ENCODE measurements at places on chromosomes 4 and X. TPM values are rescaled to one million over a fixed set of nuclear protein-coding genes. Genes with fewer than 3 reads are reported as not detected.
A peak's percentile ranks its signal among the peaks of the same experiment; 100 is the strongest.

GRCh38 chr4:15757054-15757453, 21.1 kb upstream of the CD38 start:
- DNase-seq: no peak

- DNase-seq: no peak
Observed at GRCh38 chrX:11778230-11778629, 20.2 kb downstream of the MSL3 start.

DNA sequence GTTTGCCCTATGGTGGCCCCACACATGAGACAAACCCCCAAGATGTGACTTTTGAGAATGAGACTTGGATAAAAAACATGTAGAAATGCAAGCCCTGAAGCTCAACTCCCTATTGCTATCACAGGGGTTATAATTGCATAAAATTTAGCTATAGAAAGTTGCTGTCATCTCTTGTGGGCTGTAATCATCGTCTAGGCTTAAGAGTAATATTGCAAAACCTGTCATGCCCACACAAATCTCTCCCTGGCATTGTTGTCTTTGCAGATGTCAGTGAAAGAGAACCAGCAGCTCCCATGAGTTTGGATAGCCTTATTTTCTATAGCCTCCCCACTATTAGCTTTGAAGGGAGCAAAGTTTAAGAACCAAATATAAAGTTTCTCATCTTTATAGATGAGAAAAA, 14.6 kb downstream of the ALB start:
- DNase-seq: no peak

DNA sequence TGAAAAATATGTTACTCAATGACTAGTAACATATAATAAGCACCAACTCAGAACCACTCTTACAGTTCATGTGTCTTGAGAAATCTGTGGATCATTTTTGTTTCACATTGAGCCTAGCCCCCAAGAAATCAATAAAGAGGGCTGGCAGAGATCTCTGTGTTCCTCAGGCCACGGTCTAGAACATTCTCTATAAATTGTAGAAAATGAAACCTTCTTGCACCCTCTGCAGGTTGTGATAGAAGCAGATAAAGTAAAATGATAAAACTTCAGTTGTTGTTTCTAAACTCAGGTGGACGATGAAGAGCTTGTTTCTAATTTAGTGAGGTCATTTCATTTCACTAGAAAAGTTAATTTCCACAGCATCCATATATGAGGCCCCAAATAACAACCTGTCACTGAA, 182.7 kb downstream of the KIT start:
- no peak for DNase-seq

- DNase-seq: no peak
Observed at GRCh38 chrX:32443841-32444240, 767.5 kb downstream of the DMD start.

- no peak for DNase-seq
Observed at GRCh38 chr4:164467493-164467892, 286.4 kb upstream of the SMIM31 start.

DNA sequence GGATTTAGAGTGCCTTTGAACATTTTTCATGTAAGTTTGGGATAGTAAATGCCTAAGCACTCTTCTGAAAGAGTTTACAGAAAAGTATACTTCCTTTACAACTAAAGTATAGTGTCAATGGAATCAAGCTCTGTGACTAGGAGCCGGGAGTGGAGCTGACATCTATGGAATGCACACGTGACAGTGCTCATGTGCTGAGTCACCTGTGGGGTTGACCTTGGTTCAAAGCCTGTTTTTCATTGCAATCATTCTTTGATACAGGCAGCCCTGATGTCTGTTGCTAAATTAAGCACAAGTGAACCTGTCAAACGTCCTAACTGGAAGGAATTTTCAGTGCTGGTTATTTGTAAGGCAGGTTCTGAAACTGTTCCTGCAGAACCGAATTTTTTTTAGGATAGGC, 82.5 kb downstream of the GPAT3 start:
- DNase-seq: peak; percentile 30

- DNase-seq: no peak
Observed at GRCh38 chrX:13776387-13776786, 40.5 kb downstream of the GPM6B start.

- DNase-seq: no peak
Observed at GRCh38 chrX:12352922-12353321, 214.6 kb downstream of the FRMPD4 start.

DNA sequence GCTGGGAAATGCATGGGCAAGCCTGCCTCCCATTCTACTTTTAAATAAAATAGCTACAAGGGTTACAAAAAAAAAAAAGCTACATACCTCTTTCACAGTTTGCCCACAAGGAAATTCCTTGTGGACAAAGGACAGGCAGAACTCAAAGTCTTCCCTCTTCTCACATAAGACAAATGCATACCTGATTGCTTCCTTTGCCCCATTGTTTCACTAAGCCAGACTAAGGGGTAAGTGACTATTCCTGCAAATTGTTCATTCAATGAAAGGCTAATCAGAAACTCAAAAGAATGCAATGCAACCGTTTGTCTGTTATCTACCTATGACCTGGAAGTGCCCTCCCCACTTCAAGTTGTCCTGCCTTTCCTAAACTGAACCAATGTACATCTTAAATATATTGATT, 780.6 kb downstream of the FAM133A start:
- DNase-seq: no peak

DNA sequence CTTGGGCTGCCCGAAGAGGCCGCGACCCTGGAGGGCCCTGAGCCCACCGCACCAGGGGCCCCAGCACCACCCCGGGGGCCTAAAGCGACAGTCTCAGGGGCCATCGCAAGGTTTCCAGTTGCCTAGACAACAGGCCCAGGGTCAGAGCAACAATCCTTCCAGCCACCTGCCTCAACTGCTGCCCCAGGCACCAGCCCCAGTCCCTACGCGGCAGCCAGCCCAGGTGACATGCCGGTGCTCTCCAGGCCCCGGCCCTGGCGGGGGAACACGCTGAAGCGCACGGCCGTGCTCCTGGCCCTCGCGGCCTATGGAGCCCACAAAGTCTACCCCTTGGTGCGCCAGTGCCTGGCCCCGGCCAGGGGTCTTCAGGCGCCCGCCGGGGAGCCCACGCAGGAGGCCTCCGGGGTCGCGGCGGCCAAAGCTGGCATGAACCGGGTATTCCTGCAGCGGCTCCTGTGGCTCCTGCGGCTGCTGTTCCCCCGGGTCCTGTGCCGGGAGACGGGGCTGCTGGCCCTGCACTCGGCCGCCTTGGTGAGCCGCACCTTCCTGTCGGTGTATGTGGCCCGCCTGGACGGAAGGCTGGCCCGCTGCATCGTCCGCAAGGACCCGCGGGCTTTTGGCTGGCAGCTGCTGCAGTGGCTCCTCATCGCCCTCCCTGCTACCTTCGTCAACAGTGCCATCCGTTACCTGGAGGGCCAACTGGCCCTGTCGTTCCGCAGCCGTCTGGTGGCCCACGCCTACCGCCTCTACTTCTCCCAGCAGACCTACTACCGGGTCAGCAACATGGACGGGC, 579 bp downstream of the ABCD1 start:
- no peak for DNase-seq

DNA sequence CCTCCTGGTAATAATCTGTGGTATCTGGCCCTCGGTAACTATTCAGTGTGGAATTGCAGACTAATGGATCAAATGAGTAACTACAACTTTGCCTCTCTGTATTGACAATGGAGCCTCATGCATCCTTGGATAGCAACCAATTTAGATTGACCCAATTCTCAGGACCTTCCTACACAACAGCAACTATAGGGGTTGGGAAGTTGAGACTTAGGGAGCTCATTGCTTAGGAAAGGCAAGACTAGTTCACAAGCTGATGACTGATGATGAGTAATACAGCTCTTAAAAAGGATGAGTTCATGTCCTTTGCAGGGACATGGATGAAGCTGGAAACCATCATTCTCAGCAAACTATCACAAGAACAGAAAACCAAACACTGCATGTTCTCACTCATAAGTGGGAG, 47.5 kb upstream of the KLHL13 start:
- no peak for DNase-seq

GRCh38 chrX:123993904-123994635, 32.6 kb downstream of the STAG2 start:
- DNase-seq: no peak

DNA sequence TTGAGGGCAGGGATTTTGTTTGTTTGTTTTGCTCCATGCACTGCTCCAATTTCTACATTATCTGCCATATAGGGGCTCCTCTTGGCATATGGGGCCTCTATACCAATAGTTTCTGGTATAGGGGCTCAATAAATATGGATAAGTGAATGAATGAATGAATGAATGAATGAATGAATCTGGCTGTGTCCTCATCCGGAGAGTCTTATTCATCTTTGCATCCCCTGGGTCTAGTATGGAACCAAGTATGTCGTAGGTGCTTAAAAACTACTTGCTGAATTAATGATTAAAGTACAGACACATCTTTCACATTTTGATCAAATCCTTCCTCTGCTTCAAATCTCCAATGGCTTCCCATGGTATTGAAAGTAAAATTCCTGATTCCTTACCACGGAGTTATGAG, 80.1 kb downstream of the DRD5 start:
- no peak for DNase-seq

DNA sequence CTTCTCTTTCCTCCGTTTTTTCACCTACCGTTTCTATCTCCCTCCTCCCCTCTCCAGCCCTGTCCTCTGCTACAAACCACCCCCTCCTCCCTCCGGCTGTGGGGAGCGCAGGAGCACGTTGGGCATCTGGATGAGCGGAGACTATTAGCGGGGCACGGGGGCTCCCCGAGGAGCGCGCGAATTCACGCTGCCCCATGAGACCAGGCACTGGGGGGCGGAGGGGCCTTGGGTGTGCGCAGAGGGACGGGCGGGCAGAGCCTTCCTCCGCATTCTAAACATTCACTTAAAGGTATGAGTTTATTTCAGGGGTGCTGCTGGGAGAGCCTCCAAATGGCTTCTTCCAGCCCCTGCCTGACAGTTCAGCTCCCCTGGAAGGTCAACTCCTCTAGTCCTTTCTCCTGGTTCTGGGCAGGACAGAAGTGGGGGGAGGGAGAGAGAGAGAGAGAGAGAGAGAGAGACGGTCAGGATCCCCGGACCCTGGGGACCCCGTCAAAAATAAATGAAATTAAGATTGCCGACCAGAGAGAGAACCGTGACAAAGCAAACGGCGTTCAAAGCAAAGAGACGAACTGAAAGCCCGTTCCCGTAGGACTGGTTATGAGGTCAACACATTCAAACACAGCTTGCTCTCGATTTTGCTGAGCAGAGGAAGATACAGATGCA, 5.0 kb downstream of the SHOX start:
- DNase-seq: peak; percentile 7

DNA sequence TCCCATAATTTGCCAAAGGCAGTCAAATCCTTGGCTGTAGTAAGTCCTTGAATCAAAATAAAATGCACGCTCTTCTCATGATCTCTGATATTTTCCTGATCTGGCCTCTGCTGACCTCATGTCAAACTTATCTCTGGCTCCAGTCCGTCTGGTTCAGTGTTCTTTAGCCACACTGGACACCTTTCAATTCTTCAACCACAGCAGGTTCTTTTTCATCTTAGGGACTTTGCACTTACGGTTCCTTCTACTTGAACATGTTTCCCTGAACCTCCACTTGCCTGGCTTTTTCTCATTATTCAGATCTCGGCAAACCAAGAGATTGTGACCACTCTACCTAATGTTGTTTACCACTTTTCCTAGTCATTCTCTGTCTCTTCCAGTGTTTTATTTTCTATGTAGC, 10.3 kb downstream of the ENPEP start:
- no peak for DNase-seq

DNA sequence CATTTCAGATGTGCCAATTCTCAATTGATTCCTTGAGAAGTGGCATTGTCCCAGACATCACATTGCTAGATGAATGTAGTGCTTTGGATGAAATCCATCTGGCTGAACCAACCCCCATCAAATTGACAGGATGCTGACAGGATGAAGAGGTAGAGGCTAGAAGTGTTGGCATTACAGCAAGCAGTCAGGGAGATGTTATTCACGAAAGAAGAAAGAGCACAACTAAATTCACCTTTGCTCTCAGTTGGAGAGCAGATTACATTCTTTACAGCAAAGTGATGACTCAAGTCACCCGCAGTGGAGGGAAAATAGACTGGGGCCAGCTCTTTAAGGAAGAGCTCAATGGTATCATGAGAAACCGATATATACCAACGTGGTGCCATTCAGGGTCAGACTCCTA, 259.6 kb downstream of the C4orf33 start:
- DNase-seq: no peak

Gene MAGEA12
- not detected for total RNA-seq

Gene ARHGEF9
- 9.4 TPM for total RNA-seq

Gene ZNF732
- total RNA-seq: 0.10 TPM

Gene CHRNA9
- total RNA-seq: not detected

Gene ZNF157
- not detected for total RNA-seq

Gene BANK1
- total RNA-seq: 0.34 TPM

Gene TKTL2
- not detected for total RNA-seq

Gene TMEM156
- not detected for total RNA-seq

All from psoas muscle (tissue), 8 donors.